ENCODE measurements at places on chromosomes 6 and 20. TPM values are rescaled to one million over a fixed set of nuclear protein-coding genes. Genes with fewer than 3 reads are reported as not detected.

DNA sequence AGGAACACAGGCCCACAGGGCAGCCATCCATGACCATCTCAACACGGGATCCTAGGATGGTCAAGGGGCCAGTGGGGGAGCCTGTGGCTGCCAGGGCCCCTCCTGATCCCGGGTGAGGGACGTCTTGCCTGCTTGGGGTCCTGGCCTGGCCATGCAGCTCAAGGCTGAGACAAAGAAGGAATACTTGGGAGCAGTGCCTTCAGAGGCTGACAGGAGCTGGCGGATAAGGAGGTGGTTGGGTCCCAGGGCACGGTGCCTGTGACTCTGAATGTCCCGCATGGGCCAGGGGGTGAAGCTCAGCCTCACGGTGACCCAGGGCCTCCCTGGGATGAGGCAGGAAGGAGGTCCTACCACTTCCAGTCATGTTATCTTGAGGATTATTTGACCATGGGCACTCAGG, 95.2 kb downstream of the SMOC2 start:
- no peak for DNase-seq

TCP1 gene
- total RNA-seq = 384 TPM

DNA sequence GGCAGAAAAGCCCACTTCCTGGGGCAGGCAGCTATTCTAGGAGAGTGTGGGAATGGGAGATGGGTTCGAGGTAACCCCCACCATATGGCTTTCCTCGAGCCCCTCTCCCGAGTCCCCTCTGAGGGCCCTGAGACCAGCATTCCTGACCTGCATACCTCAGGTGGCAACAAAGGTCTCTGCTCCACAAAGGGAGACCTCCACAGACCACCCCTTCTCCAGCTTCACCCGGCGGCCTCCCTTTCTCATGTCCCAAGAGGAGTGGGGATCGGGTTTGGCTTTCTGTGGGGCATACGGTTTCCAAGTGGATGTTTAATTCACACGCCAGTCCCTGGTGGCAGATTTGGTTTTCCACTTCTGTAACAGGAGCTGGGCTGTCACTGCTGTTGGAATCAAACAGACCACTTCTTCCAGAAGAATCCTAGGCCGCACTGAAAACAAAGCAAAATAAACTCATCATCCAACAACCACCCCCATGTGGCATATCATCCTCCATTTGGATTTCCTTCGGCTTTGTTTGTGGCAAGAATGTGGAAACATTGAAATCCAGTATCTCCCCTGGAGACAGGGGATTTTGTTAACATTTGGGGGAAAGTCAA, 83.2 kb downstream of the DLL1 start:
- no peak for DNase-seq

GHRH gene
- total RNA-seq = not detected

TULP1 gene
- not detected for total RNA-seq

- peak; percentile 70 for DNase-seq
Measured at GRCh38 chr20:25052255-25053194, 5.4 kb downstream of the ACSS1 start.

FNDC11 gene
- 0.85 TPM for total RNA-seq

PSORS1C1 gene
- 5.1 TPM for total RNA-seq

OPRM1 gene
- total RNA-seq = not detected

DNA sequence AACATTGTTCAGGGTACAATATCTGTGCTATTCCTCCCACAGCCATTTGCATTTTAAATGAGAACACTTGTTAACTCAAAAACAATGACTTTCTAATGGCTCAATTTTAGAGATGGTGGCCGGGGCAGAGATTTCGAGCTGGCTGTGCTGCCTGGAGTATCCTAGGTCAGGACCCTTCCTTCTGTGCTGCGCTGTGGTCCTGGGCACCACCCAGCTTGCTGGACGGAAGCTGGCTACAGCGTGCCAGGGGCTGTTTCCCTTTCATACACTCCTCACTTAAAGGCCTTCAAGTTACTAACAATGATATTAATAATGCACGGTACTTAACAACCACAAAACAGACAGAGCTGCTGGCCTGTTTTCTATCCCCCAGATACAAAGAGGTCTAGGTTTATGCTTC, 194.4 kb upstream of the CST7 start:
- no peak for DNase-seq

DNA sequence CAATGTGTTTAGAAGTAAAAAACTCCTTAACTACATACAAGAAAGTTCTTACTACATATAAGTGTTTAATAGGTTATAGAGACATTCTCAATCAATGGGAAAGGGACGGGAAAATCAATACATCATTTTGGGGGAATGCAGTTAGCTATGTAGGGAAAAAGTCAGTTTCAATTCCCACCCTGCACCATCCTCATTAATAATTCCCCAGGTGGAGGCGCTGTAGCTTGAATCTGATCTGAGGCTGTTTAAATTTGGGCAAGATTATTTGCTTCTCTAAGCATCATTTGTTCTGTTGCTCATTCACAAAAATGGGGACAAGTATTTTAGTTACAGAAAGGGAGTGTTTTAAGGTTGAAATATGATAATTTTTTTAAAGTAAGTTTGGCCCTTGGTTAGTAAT, 19.1 kb downstream of the OLIG3 start:
- DNase-seq = no peak

DNA sequence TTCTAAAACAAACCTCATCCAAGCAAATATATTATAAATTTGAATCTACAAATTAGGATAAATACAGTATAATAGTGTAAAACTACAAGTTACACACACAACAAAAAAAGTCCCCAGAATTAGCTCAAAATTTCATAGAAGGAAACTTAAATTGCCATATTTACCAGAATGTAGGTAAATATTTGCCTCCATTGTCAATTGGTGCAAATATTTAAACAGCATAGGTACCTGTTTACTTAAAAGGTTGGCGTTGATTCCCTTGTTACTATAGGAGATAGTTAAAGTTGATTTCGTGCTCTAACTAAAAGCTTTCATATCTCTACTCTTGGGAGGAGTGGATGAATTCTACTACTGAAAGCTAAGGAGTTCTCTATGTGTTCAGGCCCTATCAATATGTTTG, 111.6 kb upstream of the TENT5A start:
- no peak for DNase-seq

TCP11 gene
- total RNA-seq = 0.60 TPM

DNA sequence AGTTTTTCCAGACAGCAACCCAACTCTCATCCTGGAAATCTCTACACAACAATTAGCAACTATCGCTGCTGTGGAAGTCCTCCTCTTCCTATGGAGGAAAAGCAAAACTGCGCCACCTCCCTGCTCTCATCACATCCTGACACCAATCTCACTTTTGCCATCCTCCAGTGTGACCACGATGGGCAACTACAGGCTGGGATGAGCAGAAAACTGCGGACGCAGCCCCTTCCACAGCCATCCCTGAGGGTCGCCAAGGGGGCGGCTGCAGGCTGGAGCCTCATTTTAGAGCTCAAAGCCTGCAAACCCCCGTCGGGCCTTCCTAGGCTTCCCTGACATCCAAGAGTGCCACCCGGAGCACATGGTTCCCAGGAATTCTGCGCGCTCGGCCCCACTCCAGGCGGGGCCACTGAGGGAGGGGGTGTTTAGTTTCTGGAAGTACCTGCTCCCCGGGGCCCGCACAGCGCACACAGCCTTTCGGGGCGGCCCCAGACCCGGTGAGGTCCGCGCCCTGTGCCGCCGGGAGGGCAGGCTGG, 1.2 kb downstream of the TCFL5 start:
- DNase-seq = peak; percentile 21

DNA sequence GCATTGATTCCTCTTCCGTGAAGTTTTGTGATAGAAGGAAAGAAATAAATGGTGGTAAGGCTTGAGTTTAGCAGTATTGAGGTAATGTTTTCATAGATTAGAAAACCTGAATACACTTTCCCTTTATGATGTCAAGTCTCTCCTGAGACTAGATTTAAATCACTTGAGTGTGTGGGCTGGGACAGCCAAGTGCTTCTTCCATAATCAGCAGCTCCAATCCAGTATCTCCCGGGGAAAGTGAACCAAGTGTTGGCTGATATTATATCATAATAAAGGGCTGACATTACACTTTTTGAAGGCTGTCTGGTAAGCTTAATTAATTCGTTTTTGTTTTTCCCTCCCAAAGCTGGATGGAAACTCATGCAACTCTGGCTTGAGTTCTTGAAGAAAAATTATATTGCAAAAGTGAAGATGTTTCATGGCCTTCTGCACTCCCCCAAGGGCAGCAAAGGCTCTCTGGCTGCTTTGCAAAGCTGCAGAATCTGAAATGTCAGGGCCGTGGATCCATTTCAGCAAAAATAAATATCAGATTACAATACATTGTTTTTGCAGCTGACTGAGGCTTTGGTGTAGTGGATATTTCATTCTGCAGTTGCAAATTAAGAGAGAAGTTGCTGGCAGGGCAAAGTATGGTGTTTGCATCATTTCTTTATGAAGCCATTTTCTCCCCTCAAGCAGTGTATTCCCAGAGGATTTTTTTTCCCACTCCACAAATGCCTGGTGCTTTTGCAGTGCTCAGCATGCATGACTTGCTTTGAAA, 101.2 kb downstream of the MKKS start:
- DNase-seq = no peak

GRCh38 chr6:105363100-105363754, 39.7 kb downstream of the PREP start:
- peak; percentile 10 for DNase-seq

DNA sequence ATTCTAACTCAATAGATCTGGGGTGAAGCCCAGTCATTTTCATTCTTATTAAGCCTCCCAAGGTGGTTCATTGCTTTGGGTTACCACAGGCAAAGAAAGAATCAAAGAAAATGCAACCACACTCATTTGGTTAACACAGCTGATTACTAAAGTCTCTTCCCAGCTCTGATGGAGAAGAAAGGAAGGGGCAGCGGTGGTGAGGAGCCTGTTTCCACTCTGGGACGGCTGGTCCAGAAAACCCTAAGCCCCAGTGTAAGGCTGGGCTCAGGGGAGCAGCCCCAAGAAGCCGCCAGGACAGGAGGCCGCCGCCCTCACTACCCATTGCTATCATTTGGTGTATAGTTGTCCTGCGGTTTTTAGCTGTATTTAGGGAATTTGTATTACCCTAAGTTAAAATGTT, 226.9 kb downstream of the CD83 start:
- no peak for DNase-seq

GRCh38 chr20:52746190-52746589, 226.0 kb upstream of the TSHZ2 start:
- no peak for DNase-seq

DNA sequence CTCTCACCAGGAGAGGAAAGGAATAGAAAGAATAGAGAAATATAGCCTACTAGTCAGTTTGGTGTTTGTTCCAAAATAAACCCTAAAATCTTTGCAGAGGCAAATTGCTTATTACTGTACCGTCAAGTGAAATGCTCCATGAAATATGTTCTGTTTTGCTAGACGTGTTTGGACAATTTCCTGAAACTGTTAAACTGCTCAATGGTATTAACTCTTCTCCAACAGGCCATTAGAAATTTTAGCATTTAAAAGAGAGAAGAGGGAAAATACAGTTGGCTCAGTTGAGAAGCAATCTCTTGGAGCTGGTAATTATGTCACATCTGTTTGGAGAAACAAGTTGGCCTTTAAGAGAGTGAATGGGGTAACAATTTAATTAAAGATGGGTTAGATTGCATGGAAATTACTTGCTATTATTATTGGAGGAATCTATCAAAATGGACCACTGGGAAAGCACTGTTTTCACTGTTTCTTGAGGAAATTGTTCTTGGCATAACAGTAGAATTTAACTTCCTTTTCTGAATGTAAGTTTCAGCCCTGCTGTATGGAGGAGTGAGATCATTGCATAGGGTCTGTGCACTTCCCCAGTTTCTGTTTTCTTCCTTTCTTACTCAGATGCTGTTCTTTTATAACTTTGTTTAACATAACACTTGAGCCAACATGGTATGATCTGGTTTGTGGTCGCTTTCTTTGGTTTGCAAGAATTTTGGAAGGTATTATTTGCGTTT, 373.6 kb downstream of the PLCB1 start:
- no peak for DNase-seq

WFDC5 gene
- total RNA-seq = not detected

ID4 gene
- total RNA-seq = 17.3 TPM

DNA sequence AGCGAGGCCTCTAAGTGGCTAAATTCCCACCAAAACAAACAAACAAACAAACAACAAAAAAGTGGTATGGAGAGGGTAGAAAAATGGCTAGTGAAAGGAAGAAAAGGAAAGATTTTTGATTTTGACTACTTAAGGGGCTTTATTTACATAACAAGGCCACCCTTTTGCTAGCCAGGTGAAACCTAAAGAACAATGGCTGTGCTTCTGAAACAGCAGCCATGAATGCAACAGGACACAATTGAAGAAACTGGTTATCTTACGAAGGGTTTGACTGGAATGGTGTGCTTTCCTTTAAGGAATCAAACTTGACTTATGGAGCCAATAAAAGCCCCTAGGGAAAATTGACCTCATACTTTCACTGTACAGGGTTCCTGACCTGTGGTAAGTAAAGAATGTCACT, 68.9 kb downstream of the ERMARD start:
- no peak for DNase-seq

DNA sequence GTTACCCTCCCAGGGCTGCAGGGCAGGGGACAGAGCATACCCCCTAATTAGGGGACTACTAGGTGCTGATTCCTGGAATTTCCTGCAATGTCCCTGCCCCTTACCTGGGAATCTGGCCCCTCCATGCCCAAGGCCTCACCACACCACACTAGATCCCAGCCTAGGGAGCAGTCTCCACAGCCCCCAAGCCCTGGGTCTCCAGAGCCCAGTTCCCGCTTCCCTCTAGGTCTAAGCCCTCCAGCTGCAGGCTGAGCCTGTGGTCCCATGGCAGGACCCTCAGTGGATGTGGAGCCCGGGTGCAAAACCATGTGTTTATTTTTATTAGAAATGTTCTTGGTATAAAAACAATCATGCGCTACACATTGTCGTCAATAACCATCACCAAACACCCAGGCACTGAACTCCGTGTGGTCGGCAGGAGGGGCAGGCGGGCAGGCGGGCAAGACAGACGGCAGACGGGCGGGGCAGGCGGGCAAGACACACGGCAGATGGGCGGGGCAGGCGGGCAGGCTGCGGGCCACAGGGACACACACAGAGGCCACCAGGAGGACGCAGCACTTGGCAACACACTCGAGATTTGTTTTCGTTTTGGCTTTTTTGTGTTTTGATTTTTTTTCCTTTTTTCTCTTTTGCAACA, 124.2 kb downstream of the GRM4 start:
- DNase-seq = no peak

GRCh38 chr20:25018841-25019240, 26.3 kb upstream of the APMAP start:
- DNase-seq = no peak

Measured in renal cortical epithelial cell (primary cell).